Gastroesophageal sphincter (tissue), 4 donors: ENCODE measurements at places on chromosomes 3 and 15. TPM values are rescaled to one million over a fixed set of nuclear protein-coding genes. Genes with fewer than 3 reads are reported as not detected.

- no peak for ATAC-seq
These were observed 6.4 kb downstream of the SUCNR1 start for GRCh38 chr3:151879679-151880415.

GRCh38 chr3:127387556-127388153 is 99.8 kb upstream of the PRR20G start:
- no peak for ATAC-seq

DNA sequence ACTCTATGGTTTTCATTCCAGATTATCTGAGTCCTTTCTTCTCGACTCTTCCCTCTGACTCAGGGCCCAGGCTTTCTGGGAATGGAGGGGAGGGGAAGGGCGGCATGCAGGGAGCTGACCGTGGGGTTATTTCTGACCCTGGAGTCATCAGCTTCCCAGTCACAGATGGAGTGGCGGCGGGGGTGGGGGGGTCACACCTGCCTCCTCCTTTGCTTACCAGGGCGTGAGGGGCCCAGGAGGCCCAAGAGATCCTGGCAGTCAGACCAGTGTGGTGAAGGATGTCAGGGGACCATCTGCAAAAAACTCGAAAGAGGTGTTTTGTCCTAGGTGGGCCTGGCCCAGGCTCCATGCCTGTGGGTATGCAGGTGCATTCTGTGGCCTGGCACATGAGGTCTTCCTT is 996 bp upstream of the XIRP1 start:
- ATAC-seq: no peak

DNA sequence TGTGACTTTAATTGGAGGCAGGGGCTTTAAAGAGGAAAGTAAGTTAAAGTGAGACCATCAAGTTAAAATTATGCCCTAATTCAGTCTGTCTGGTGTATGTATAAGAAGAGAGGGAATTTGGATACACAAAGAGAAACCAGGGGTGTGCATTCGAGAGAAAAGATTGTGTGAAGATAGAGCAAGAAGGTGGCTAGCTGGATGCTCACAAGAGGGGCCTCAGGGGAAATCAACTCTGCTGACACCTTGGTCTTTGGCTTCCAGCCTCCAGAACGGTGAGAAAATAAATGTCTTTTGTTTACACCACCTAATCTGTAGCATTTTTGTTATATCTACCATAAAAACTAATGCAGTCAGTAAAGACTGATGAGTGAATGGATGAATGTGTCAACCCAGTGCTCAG is 907.3 kb upstream of the CFAP20DC start:
- no peak for ATAC-seq

GRCh38 chr3:14497321-14497720 is 42.8 kb downstream of the GRIP2 start:
- ATAC-seq: no peak

DNA sequence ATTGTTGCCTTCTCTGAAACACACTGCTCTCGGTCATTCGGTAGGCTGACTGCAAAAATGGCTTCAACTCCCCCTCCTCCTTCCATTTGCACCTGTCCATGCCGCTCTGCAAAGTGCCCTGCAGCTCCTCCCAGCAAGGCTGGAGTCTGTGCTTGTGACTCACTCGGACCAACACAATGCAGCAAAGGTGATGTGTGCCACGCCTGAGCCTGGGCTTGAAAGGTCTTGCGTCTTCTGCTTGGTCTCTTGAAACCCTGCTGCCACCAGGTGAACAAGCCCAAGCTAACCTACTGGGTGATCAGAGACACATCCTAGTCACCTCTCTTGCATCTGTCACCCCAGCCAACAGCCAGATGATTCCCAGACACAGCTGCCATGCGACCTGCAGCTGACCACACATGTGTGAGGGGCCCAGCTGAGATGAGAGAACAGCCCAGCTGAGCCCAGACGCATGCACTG is 71.1 kb downstream of the MGLL start:
- ATAC-seq: no peak

DNA sequence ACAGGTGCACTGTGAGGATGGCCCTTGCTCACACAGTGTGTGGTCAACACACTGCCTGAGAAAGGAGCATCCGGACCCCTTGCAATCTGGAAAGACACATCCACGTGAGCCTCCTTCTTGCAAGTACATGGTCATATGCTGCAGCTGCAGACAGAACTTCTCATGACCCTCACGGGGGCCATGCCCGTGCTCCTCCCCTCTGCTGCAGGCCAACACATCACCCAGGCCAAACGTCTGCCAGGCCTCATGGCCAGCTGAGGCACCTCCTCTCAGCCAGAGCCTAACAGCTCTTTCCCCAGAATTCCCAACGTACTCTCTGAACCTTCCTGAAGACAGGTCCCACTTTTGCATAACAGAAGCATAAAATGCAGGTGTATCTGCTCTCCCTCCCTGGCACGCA is 25.3 kb downstream of the SLC41A3 start:
- no peak for ATAC-seq

DNA sequence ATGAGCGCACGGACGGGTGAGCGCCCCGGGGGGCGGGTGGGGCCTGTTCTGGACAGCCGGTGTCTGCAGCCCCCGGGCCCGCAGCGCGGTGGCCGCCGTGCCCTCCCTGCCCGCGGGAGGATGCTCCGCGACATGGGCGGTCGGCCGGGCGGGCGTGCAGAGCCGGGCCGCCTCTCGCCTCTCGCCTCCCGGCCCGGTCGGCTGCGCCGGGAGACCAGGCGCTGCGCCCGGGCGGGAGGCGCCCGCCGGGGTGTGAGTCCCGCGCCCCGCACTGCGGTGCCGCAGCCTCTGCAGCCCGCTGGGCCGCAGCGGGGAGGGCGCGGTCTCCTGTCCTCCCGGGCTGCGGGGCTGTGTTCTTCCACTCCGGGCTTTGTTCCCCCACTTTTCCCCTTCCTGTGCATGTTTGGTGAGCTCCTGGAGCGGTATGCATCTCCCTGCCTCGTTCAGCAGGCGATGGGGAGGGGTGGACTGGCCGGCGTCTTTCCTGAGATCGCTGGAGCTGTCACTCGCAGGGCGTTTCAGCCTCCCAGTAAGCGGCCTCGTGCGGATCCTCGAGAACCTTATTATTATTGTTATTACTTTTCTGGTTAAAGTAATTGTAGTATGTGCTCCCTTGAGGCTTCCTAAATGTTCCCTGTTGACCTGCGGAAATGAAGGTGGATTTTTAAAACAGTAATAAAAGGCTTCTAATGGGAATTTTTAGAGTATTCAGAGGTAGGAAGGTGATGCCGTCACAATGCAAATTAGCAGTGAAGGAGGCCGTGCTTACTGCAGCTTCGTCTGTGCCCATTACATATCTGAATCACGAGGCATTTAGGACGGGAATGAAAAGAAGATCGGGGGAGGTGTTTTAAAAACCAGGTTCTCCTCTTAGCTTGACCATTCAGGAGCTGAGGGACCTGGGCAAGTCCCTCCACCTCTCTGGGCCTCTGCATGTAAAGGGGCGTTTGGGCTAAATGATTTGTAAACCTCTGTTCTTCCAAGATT is 593 bp downstream of the TMOD2 start:
- peak; percentile 68 for ATAC-seq

GRCh38 chr3:150331978-150332568 is 76.0 kb upstream of the TSC22D2 start:
- ATAC-seq: no peak

- ATAC-seq: no peak
These were observed 22.0 kb downstream of the MAP4 start for GRCh38 chr3:47994180-47994579.

DNA sequence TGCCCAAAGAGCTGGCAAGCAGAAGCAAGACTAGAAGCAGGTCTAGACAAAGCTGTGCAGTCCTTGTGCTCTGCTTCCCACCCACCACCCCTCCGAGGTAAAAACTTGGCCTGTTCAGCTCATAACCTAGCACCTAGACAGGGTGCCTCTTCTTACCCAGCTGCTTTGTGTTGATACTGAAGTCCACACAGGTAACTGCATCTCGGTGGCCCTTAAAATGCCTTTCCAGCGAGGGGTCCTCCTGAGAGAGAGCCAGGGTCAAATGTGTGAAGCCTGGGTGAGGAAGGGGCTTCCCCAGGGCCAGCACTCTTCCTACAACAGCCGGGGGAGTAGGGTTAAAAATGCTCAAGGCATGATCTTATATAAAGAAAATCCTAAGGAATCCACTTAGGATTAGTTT is 3.4 kb downstream of the POC1A start:
- ATAC-seq: no peak

DNA sequence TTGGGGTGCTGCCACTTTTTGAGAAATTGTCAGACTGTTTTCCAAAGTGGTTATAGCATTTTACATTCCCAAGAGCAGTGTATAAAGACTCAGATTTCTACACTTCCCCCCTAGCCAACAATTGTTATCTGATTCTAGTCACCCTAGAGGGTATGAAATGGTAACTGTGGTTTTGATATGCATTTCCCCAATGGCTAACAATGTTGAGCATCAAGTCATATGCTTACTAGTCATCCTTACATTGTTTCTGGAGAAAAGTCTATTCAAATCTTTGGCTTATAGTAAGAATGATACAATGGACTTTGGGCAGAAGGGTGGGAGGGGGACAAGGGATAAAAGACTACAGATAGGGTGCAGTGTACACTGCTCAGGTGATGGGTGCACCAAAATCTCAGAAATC is 73.3 kb downstream of the CSNK1G1 start:
- ATAC-seq: no peak

DNA sequence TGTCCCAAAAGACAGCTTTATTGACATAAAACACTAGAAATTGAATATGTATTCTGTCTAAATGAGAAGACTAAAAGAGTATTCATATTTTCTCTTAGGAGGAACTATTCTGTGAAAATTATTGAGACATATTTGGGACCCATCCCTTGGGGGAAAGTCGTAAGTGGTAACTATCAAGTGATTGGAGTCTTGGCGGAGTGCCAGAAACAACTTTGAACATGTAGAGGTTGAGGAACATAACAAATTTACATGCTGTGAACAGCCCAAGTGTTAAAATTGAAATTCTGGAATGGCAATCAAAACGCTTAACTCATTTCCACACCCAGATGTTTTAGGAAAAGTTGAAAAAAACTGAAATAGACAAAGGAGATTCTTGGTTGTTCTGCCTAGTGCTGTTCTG is 1034.6 kb downstream of the NSUN3 start:
- no peak for ATAC-seq

- ATAC-seq: no peak
These were observed 3.3 kb downstream of the PAK6 start for GRCh38 chr15:40242213-40242599.

DNA sequence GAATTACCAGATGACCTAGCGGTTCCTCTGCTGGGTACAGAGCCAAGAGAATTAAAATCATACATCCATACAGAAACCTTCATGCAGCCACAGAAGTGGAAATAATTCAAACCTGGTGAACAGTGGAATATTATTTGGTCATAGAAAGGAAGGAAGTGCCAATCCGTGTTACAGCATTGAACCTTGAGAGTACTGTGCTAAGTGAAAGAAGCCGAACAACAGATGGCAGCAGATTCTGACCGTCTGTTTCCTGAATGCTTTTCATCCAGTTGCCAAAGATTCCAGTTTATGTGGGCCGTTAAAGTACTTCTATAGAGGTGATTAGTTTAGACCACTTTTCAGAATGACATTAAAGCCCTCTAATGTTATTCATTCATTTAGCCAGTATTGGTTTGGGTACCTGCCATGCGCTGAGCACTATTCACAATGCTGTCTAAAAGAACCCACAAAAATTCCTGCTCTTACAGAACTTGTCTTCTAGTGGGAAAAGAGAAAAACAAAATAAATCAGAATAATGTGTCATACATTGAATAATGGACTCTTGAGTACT is 45.8 kb upstream of the SENP5 start:
- no peak for ATAC-seq

- no peak for ATAC-seq
These were observed 201.9 kb downstream of the TNIK start for GRCh38 chr3:171258316-171258715.

DNA sequence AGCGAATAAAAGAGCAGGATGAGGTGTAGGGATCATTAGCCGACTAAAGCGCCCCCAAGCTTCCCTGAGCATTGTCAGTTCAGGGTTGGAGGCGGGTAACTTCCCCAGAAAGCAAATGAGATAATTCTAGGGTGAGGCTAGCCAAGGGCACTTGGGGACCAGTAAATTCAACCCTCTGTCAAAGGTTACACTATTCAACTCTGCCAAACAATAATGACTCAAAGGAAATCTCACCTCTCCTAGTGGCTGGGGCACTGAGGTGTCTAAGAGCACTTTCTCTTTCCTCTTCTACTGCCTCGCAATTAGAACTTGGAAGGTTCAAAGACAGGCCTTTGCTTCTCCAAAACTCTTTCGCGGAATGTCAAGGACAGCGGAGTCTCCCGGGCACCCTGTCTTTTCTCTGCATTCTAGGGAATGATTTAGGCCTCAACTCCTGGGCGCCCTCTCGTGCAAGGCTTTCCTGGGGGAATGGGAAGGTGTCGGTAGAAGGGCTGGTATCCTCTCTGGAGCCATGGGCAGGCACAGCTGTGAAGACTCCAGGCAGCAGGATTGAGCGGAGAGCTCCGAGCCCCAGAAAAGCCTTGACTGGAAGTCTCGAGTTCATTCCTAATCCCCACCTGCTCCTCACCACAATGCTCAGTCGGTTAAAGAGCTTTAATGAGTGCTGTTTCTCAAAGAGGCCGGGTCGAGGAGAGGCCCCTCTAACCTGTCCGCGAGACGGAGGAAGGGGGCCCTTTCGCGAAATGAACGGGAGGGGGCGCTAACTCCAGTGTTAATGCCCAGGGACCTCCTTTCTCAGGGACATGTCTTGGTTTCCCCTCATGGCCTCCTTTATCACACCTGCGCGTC is 21.9 kb downstream of the ZIC4 start:
- ATAC-seq: no peak

- ATAC-seq: no peak
These were observed 76.4 kb downstream of the USF3 start for GRCh38 chr3:113620091-113620490.

DNA sequence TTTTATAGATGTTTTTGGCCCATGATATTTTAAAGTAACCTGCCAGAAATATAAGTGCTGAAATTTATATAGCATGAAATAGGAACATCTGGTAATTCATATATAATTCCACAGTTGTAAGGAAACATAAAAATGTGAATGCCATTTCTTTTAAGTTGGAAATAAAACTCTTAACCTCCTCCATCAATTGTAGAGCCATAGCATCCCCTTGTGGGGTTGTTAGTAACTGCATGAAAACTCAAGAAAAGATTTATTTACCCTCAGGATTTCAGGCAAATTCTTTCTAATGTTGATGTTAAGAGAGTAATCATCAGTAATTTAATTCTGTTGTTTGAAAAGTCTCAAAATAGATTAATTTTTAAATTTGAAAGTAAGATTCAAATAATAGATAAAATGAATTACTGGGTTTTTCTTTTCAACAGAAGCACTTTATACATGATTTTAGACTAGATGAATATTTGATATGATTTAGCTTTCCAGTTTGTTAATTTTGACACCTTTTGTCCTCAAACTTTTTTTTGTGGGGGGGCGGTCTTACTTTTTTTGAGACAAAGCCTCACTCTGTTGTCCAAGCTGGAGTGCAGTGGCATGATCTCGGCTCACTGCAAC is 74.7 kb downstream of the RASA2 start:
- no peak for ATAC-seq

Gene GYG1
- 119 TPM for total RNA-seq

Gene MYO5C
- total RNA-seq: 2.6 TPM

Gene OR4F15
- total RNA-seq: not detected

Gene ALDH1A2
- total RNA-seq: 5.5 TPM

Gene TMEM207
- total RNA-seq: not detected

Gene DPPA4
- not detected for total RNA-seq

Gene PLIN1
- total RNA-seq: 1.2 TPM

Gene KBTBD13
- total RNA-seq: not detected

Gene SPATA16
- not detected for total RNA-seq

Gene THSD4
- 12.1 TPM for total RNA-seq

Gene ATP8B4
- total RNA-seq: 9.2 TPM

Gene HGD
- not detected for total RNA-seq
